Caki2 (cell line): ENCODE measurements at places on chromosomes 1 and 21. TPM values are rescaled to one million over a fixed set of nuclear protein-coding genes. Genes with fewer than 3 reads are reported as not detected.
A peak's percentile ranks its signal among the peaks of the same experiment; 100 is the strongest.

DNA sequence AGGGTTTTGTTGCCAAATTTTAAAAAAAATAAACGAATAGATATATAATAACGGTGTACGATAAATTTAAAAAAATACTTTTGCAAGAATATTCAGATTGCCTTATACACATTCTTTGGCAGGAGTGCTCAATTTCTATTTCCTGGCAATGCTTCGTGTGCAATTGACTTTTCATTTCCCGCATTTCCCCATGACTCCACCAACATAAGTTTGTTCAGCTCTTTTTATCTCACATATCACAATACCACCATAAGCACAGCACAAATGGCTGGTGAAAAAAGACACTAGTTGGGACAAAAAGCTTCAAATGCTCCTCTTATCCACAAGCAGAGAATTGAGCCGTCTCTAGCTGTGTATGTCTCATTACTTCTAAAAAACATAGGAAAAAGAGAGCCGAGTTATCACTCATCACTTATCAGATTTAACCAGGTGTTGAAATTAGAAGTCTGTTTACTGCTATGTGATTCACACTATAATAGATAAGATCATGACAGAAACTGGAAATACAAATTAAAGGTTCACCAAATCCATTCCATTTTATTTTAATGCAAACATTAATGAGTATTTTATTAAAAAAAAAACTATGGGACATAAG lies 28.9 kb upstream of the RGS1 start:
- no peak for DNase-seq

GRCh38 chr1:76530953-76531352 lies 336.3 kb upstream of the ST6GALNAC5 start:
- DNase-seq = no peak

DNA sequence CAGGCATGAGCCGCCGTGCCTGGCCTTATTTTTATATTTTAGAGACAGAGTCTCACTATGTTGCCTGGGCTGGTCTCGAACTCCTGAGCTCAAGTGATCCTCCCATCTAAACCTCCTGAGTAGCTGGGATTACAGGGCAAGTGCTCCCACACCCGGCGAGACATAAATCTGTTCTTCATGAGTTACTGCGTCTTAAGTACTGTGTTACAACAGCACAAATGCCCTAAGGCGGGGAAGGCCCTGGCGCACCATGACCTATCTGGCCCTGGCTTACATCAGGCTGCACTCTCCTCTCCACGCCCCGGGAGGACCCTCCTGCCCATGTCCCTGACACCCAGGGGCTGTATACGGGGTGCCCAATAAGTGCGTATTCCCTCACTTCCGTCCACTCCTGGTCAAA lies 4.3 kb downstream of the GPR153 start:
- no peak for DNase-seq

DNA sequence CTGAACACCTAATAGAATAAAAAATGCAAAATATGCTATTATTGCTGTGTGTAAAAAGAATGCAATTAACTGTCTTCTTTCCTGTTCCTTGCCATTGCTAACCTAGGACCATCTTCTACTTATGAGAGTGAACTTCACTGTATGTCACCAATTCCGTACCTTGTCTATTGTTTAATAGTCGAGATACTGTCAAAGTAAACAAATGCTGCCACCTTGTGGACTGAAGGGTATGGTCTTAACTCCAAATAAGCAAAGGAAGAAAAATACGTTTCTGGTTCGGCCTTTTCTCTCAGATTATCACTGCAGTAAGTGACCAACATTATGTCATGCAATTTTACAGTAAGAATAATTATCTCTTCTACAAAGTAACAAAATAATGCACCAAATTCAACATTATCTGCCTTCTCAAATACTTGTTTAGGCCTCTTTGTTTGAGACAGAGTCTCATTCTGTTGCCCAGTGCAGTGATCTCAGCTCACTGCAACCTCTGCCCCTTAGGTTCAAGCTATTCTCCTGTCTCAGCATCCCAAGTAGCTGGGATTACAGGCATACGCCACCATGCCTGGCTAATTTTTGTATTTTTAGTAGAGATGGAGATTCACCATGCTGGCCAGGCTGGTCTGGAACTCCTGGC lies 133.4 kb downstream of the COP1 start:
- peak; percentile 37 for DNase-seq

DNA sequence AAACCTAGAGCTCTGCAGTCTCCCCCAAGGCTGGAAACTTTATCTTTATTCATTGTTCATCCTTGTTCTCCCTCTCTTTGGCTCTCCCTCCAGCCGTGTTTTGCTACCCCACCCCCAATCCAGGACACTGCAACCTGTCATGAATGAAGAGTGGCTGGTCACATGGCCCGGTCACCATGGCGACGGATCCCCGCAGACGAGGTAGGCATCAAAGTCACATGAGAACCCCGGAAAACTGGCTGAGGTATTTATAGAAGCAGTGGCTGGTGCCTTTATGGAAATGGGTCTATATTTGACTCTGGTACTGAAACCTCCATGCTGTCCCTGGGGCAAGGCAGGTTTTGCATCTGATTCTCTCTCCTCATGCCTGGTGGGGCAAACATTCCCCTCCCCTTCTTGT lies 13.4 kb upstream of the SLC6A17 start:
- DNase-seq = no peak

GRCh38 chr21:38743772-38744529 lies 61.8 kb upstream of the ETS2 start:
- no peak for DNase-seq

GRCh38 chr1:177948336-177948972 lies 21.4 kb downstream of the SEC16B start:
- DNase-seq = peak; percentile 62

DNA sequence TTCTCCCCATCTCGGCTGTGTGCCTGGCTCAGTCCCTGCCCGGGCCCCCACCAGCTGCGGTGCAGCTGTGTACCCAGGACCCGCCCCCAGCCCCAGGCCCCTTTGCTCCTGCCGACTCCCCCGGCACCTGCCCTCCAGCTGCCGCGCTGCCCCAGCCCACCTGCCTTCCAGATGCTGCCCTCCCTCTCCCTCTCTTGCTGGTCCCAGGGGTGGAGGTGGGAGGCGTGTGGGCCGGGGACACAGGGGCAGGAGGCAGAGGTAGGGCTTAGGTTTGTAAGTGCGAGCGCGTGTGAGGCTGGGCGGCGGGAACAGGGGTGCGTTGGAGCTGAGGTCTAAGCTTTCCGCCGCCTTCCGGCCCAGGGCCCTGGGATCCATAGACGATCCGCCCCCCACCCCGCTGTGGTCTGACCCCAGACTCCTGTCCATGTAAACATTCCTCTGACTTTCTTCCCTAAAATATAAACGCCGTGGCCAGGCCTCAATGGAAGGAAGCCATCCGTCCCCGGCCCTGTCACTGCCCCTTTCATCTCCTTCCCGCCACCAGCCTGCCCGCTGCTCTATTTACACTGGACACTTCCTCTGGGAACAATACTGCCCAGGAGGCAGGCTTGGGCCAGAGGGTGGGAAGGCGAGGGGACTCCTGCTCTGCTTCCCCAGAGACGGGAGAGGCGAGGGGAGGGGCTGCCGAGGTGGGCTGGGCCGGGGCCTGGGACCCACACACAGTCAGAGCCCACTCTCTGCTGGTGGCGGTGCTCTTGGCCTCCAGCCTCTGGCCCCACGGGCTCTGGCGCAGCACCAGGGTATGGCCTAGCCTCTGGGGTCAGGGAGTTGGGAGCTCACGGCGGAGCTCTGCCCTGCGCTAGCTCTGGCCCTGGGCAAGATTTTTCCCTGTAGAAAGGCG lies 128.3 kb downstream of the CASZ1 start:
- DNase-seq = no peak

GRCh38 chr1:18066576-18066975 lies 41.0 kb upstream of the IGSF21 start:
- no peak for DNase-seq

GRCh38 chr1:53409233-53409632 lies 50.0 kb upstream of the DMRTB1 start:
- DNase-seq = no peak

DNA sequence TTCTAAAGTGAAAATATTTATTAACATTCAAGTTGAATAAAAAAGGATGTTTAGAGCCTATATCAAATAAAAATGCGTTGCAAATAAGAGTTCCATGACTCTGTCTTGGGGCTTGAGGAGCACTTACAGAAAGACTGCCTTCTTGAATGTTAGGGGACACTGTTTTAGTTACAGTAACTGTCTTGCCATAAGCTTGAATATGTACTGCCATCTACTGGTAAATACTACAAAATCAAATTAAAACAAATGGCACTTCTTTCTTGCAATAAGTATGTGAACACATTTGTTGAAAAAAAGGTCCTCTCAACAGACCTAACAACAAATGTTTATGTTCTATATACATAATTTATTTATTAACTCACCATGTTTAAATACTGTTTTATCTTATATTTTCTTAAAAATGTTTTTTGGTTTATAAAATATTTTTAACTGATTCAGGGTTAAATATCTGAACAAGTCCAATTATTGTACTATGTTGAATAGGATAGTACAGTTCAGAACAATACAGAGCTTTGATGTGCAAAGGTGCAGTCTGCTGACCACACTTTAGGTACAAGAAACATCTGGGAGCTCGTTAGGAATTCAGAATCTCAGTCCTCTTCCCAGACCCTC lies 199.5 kb downstream of the LRRIQ3 start:
- DNase-seq = peak; percentile 6

GRCh38 chr1:77288275-77288674 lies 6.5 kb downstream of the AK5 start:
- DNase-seq = no peak

- DNase-seq = no peak
Observed at GRCh38 chr21:36706951-36707762, 8.2 kb downstream of the SIM2 start.

DNA sequence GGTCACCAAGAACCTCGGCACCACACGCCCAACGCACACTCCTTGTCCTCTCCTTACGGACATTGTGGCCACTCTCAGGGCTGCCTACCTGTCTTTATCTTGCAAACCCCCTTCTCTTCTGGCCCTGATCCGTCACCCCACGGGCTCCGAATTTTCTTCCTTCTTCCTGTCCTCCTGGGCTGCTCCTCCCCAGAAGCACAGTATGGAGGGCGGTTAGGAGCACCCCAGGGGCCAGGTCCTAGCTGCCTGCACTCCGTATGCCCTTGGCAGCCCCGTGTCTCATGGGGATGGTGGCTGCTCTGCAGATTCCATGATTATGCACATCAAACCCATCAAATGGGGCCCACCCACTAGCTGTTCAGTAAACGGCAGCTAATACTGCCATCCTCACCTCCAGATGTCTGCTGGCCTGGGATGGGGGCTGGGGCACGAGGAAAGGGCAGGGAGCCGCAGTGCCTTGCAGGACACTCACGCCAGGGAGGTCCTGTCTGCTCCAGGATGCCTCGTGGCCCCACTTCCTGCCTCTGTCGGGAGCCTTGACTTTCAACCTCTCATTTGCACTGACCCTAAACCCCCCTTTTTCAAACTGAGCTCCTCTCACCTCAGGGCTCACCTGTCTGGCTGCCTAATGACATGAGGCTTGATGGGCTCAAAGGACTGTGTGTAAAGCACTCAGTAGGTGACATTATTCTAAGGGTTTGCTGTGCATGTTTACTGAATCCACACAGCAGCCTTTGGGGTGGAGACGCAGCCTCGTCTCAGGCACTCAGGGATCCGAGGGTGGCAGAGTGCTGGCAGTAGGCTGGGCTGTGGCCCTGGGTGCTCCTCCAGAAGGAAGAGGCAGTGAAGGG lies 4.4 kb downstream of the TTC34 start:
- no peak for DNase-seq

DNA sequence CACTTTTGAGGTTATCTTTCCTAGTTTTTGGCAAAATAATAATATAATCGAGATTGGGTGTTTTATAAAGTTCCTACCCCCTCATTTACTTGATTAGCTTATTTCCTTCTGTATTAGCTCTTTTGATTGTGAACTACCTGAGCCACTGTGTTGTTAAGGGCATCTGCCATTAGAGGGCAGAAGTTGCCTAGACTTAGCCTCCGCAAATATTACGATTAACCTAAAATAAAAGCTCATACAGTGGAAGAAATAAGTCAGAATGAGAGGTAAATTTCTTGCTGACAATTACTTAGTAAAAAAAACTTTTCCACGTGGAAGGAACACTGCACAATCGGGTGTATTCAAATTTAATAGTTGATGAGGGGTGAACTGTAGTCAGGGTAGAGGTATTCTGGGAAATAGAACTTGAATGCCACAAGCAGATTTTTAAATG lies 2.3 kb downstream of the H3-3A start:
- DNase-seq = peak; percentile 55

- no peak for DNase-seq
Observed at GRCh38 chr1:99705385-99705784, 59.5 kb downstream of the PALMD start.

FCER1A gene
- total RNA-seq = not detected in 2 replicates

HORMAD1 gene
- total RNA-seq = not detected in 2 replicates

DNAJC28 gene
- total RNA-seq = not detected in 2 replicates
